HAP-1 (cell line): ENCODE measurements at places on chromosomes 6 and 20.

DNA sequence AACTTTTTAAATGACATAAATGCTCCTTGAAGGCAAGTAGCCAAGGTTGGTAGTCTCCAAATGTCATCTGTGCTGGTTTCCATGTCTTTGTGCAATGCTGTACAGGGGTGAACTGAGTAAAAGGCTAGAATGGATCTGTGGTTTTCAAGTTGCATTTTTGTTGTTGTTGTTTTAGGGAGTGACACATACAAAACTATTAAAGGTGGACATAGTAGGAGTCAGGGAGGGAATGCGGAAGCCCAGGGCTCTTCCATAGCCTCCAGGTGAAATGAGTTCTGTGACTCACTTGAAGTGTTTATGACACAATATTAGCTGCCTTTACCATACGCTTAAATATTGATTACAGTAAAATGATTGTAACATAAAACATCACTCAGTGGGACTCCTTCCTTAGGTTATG, 22.5 kb upstream of the QKI start:
- no peak for DNase-seq

DNA sequence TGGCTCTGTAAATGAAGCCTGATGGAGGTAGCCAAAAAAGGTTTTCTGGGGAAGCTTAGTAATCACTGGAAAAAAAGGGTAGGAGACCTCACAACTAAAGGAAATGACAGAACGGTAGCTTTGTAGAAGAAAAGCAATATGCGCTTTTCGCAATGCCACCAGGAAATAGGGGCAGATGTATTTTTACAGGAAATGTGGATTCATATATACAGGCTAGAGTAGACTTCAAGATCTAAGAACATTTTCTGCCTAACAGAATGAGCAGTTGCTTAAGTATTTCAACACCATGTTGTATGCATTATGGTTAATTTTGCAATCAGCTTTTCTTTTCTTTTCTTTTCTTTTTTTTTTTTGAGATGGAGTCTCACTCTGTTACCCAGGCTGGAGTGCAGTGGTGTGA, 219.6 kb downstream of the CD83 start:
- DNase-seq, result no peak

DNA sequence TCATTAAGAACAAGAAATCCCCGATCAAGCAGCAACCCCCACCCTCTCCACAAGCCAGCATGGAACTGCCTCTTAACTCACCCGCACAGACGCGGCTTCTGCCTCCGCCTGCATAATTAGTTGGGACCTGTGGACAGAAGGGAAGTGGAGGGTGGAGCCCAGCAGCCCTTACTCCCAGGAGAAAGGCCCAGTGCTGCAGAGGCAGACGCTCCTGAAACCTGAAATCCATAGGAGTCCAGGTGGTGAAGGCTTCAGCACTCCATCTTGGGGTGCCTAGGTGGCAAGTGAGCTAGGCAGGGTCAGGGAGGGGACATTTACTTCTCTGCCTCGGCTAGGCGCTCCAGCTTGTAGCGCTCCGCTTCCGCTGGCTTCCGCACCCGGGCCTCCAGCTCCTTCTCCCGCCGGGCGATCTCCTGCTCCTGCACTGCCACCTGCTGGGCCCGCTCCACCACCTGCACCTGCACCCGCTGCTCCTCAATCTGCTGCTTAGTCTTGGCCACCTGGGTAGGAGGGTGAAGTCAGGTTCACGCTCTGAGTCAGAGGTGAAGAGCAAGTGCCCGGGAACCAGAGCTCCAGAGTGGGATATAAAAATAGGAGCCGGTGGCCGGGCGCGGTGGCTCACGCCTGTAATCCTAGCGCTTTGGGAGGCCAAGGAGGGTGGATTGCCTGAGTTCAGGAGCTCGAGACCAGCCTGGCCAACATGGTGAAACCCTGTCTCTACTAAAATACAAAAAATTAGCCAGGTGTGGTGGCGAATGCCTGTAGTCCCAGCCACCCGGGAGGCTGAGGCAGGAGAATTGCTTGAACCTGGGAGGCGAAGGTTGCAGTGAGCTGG, 10.7 kb downstream of the TUBB start:
- DNase-seq, result peak; percentile 89

- DNase-seq, result no peak
These were observed 97.5 kb downstream of the AIG1 start for GRCh38 chr6:143158113-143158581.

DNA sequence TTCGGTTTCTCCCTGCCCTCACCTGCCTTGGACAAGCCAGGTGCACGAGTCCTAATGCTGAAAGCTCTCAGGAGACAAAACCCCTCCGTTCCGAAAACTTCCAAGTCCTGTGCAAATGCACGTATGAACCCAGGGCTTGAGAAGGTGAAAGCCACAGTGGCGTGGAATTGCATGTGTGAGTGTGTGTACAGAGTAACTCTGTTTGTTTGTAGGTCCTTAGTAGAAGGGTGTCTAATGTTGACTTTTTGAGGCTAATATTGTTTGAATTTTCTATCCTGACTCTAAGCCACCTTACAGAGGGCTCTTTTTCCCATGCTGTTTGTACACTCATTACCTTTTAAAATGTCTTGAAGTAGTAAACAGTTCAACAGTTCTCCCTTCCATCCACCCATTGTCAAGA, 129.1 kb downstream of the FOXA2 start:
- no peak for DNase-seq

DNA sequence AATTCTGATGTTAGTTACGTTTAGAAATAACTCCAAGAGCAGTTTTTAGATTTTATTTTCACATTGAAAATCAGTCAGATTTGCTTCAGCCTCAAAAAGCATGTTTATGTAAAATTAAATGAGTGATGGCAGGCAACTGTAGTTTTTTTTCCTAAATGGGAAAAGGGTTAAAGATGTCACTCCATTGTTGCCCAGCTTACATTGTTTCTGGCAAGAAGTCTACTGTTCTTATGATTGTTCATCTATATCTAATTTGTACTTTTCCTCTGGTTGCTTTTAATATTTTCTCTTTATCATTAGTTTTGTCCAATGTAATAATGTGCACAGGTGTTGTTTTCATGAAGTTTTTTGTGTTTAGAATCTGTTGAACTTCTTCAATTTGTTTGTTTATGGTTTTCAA, 6.7 kb upstream of the TTK start:
- DNase-seq, result no peak

GRCh38 chr6:31474871-31475286, 23.1 kb upstream of the MICB start:
- DNase-seq, result peak; percentile 52

- no peak for DNase-seq
These were observed 433.2 kb downstream of the CD83 start for GRCh38 chr6:14550822-14551221.

- DNase-seq, result no peak
These were observed 7.2 kb upstream of the SERPINB1 start for GRCh38 chr6:2848851-2849250.

- DNase-seq, result no peak
These were observed 3.1 kb upstream of the CSE1L start for GRCh38 chr20:49043000-49043399.

DNA sequence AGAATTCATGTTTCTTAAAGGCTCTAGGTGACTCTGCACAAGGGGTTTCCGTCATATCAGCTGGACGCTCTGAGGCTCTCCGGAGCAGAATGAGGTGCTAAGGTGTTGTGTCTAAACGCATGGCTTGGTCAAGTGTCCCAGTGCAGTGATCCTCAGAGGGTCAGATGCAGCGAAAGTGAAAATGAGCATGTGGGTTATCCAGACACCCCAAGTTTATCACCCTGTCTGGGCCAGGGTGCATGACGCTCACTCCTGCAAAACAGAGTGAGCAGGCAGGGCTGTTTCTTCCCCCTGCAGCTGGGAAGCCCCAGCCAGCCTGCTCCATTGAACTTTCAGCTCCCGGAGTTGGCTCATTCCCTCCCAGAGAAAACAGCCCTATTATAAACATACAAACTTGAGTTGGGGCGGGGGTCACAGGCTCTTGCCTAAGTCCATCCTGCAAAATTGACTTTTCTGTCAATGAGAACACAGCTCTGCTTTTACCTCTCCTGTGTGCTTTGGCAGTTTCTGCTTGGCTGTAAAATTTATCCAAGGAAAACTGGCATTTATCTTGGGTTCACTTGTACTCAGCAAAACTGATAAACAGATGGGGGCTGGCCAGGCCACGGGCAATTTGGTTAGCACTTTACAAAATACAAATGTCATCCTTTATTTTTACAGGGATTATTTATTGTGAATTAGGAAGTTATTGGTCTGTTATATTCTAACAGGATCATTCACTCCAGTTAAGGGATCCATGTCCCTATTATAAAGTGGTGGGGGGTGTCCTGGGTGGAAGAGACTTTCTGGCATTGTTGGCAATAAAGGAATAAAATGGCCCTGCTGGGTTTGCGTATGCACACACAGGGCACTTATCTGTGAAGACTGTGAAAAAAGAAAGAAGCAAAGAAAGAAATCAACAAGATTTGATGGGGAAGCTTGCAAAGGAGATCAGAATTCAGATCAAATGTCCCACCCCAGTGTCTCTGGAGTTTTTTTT, 154.9 kb downstream of the FOXA2 start:
- no peak for DNase-seq

GRCh38 chr6:146919017-146919416, 285.2 kb upstream of the STXBP5 start:
- DNase-seq, result no peak

GRCh38 chr6:87124074-87124473, 29.2 kb upstream of the CGA start:
- no peak for DNase-seq

GRCh38 chr20:50136822-50137599, 16.5 kb downstream of the PEDS1 start:
- no peak for DNase-seq

GRCh38 chr6:21522797-21523456, 70.6 kb upstream of the SOX4 start:
- DNase-seq, result no peak

DNA sequence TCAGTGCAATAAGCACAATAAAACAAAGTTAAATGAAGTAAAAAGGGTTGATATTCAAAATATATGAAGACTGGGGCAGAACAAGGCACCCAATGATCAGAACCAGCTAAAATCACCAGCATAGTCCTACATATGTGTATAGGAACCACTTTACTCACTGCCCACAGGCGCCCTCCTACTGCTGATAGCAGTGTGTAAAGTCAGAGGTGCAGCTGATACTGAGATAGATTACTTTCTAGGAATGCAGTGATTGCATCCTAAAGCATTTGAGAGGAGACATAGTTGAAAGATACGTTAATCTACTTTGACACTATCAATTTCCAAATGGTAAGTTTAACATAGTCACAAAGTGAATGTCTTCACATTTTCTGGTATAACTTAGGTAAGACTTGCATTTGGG, 161.1 kb upstream of the MCHR2 start:
- DNase-seq, result no peak

DNA sequence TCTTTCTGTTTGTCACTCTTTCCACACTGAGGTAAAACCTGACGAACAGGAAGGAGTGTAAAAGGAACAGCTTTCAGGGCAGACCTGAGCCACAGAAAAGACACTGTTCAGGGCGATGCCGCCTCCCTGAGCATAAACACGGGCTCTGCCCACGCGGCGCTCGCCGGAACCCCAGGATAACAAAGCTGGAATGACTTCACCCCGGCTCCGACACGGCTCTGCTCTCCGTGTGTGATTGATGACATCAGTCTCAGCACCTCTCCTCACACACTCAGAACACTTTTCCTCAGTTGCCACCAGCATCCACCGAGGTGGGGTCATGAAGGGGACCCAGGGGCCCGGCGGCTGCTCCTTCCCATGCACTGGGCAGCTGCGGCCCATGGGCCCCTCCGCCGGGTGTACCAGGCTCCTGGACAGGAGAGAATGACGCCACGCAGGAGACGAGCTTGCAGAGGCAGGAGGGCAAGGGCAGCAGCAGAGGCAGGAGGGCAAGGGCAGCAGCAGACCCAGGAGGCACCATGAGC, 43.6 kb downstream of the DLL1 start:
- DNase-seq, result no peak

DNA sequence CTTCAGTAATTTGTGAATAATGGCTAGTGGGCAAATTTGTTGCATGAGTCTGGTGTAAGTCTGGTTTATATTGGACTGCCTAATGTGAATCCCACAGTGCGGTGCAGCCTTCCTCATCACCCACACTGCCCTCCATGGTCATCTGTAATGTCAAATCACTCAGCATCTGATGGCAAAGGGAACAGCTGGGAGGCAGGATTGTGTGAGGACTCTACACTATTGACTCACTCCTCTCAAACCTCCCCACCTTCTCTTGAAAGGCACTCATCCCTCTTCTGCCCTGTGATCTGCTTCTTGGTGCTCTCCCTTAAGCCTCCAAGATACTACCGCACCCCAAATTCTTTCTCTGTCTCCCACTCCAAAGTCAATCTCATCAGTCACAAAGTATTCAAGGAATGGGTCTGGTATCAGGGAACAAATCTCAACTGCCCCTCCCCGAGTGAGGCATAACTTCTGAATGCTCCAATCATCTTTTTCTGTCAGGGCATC, 146.0 kb upstream of the BEND6 start:
- DNase-seq, result no peak

GRCh38 chr6:83430611-83431544, at the start of gene ME1:
ME1 (minus strand) TSS chr6:83431051; CDS start chr6:83430954, 97 bp downstream.
- DNase-seq, result peak; percentile 90

GRCh38 chr6:29958921-29959320, 16.6 kb downstream of the HLA-A start:
- DNase-seq, result no peak

DNA sequence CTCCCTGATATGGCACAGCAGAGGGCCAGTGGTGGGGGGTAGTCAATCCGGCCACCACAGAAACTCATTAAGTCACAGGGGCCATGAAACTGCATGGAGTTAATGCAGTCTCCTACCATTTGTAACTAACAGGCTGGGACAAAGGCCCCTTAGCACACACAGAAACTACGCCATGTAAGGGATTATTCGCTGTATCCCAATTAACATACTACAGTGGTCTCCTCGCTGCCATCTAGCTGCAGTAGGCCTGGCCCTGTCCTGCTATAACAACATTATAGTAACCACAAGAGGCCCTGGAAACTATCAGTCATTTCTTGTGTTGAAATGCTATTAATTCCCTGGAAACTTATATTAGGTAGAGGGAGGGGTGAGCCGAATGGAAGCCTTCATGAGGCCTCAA, 72.3 kb upstream of the CCN2 start:
- peak; percentile 17 for DNase-seq

GRCh38 chr6:166850677-166851076, 105.7 kb downstream of the RNASET2 start:
- DNase-seq, result no peak

GRCh38 chr20:40774252-40774651, 85.2 kb upstream of the MAFB start:
- DNase-seq, result no peak

DNA sequence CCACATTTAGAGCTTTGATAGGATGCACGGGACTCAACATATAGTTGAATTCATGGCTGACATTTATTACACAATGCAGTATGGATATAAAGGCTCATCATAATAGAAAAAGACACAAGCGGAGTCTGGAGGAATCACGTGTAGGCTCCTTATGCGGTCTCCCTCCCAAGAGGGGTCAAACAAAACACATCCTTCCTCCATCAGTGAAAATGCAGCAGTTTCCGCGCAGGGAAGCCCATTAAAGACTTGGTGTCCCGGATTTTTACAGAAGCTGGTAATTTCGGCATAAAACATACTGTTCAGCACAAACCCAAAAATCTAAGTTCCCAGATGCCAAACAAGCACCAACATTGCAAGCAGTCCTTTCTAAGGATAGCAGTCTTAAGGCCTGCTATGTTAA, 1.1 kb downstream of the USP45 start:
- peak; percentile 44 for DNase-seq
